Hepatocyte (in vitro differentiated cells): ENCODE measurements at places on chromosomes 13 and 19. TPM values are rescaled to one million over a fixed set of nuclear protein-coding genes. Genes with fewer than 3 reads are reported as not detected.

Gene CERS1
- 4.9 and 5.7 TPM in 2 replicates for polyA plus RNA-seq

- no peak for DNase-seq
These were observed 21.7 kb upstream of the RXFP2 start for GRCh38 chr13:31717583-31717982.

DNA sequence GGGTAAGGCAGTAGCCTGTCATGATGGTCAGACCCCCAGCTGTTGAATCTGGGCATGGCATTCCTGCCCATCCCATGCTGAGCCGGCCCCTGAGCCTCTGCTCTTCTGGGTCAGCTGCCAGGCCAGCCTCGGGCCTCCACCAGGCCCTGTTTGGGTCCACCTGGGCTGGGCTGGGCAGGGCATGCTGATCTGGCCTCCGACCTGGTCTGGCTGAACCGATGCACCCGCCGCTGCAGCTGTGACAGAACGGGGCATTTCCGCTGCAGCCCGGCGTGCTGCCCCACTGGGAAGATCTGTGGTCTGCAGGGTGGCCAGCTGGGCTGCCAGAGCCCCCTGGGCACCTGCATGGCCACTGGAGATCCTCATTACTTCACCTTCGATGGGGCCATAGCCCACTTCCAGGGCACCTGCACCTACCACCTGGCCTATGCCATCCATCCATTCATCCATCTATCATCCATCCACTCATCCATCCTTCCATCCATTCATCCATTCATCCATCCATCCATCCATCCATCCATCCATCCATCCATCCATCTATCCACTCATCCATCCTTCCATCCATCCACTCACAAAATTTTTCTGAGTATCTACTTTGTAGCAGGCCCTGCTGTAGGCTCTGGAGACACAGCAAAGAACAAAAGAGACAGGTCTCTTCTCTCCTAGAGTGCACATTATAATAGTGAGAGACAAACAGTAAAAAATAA lies 21.5 kb upstream of the FXYD3 start:
- no peak for DNase-seq

Gene LRRC4B
- 1.8 and 2.1 TPM in 2 replicates for polyA plus RNA-seq

- peak; percentile 43 for DNase-seq
These were observed 139.9 kb upstream of the PCDH9 start for GRCh38 chr13:67369895-67370660.

DNA sequence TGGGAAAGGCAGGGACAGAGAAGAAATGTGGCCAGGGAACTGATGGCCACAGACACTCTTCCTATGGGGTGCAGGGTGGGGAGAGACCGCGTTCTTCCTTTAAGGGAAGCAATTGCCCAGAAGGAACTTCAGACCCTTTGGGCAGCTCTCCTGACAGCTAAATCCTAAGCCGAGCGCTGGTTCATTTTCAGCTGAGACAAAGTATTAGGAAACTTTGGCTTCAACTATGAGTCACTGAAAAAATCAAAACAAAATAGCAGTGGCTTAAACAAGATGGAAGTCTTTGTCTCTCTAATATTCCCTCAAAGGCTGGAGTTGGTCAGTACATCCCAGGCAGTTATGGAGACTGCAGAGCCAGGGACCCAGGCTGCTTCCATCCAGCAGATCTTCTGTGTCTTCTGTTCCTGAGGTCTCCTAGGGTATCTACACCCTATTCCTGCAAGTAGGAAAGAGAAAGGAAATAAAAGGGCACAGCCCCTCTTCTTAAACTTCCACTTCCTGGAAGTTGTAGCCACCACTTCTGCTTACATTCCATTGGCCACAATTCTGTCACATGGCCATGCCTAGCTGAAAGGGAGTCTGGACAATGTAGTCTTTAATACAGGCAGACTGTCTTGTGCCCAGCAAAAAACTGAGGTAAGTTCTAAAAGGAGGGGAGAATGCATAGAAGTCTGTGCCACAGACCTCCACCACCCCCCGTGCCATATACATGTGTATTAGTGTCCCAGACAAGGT lies 163.5 kb downstream of the KATNAL1 start:
- peak; percentile 21 for DNase-seq

DNA sequence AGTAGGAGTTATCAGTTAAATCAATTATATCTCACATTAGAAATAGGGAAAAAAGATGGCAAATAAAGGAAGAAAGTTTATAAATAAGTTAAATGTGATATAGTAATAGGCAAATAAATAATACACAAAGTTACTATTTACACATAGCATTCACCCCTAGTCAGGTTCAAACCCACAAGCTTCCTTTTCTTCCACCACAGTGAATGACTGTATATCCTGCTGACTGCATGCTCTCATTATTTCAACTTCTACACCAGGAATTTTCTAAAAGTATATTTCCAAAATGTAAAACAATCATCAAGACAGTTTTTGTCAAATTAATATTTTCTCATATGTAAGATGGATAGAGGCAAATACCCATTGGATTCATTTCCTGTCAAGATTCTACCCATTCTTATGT lies 548.6 kb upstream of the SLITRK5 start:
- DNase-seq = no peak

- DNase-seq = no peak
These were observed 221.3 kb upstream of the TRPC4 start for GRCh38 chr13:38090913-38091312.

DNA sequence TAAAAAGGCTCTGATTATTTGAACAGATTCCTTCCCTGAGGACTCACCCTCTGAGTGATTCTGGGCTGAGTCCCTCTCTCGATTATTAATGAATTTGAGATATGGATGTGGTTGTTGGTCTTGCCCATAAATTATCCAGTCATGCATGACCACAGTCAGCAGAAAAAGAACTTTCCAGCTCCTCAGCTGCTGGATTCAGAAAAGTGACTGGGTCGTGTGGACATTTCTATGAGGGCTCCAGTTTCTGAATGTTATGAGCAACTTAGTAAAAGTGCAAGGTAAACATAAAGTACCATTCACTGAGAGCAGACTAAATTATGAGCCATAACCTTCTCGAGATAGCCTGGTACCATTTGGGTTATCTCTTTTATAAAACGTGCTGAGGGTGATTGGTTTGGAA lies 100.1 kb upstream of the CLDN10 start:
- DNase-seq = no peak

- no peak for DNase-seq
These were observed 41.8 kb upstream of the GRTP1 start for GRCh38 chr13:113405481-113406300.

DNA sequence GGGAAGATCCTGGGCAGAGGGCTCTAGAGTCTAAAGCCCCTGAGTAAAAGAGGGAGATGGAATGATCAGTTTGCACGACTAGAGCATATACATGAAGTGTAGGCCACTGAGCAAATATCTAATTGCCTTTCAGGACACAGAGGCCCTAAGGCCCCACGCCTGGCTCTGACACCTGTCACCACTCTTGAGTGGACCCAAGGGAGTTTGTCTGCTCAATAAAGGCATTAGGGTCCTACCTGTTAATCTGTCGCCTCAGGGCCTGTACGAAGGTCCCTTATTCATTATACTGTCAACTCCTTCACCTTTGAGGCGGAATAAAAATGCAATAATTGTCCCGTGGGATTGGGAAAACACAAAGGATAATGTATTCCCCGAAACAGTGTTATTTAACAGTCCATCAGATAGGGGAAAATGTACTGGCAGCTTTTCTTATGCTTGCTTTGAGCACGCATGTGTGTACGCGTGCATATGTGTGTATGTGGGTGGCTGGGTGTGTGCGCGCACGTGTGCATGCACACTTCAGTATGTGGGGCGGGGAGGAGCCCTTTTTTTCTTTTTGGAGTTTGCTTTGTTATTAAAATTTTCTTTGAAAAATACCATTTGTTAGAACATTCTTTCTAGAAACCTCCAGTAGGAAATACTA lies 161.8 kb upstream of the SERP2 start:
- DNase-seq = no peak

Gene CYP2A6
- 0.50 and 1.7 TPM in 2 replicates for polyA plus RNA-seq

GRCh38 chr13:103351035-103351828 lies 285.0 kb upstream of the SLC10A2 start:
- peak; percentile 41 for DNase-seq

Gene ZNF772
- polyA plus RNA-seq = 2.6 and 5.6 TPM in 2 replicates

Gene TEX101
- polyA plus RNA-seq = not detected in 2 replicates

DNA sequence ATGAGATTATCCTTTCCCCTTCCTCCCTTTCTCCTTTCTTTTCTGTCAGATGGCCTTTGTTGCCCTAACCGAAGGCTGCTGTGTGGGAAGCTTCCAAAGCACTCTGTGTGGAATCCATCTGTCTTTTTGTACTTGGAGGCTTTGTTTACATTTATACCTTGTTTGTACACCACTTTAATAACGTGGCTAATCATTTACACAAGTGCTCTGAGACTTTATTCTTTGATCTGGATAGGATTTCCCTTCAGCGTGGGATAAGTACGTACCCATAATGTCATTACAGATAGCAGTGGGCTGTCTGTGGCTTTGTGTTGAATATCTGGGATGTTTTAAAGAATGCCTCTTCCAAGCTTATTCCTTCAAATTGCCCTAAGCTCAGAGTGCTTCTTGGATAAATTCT lies 684.7 kb upstream of the SLITRK5 start:
- no peak for DNase-seq

DNA sequence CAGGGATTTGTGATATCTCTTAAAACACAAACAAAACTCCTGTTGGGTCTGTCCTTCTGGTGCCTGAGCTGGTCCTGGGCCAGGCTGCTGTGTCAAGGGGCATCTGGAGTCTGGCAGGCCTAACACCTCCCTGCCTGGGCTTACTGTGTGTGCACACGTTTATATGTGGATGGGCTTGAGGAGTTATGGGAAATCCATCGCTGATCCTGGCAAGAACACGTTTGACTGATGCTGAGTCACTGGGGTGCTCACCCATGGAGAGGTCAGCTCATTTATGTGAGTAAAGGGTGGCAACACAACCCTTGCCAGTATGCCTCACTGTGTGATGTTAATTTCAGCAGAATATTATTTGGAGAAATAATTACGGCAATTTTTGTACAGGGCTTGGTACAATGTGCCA lies 44.5 kb upstream of the PCDH8 start:
- no peak for DNase-seq

Gene FCER2
- not detected in 2 replicates for polyA plus RNA-seq

- DNase-seq = no peak
These were observed 7.8 kb upstream of the CEACAM5 start for GRCh38 chr19:41700381-41701195.

DNA sequence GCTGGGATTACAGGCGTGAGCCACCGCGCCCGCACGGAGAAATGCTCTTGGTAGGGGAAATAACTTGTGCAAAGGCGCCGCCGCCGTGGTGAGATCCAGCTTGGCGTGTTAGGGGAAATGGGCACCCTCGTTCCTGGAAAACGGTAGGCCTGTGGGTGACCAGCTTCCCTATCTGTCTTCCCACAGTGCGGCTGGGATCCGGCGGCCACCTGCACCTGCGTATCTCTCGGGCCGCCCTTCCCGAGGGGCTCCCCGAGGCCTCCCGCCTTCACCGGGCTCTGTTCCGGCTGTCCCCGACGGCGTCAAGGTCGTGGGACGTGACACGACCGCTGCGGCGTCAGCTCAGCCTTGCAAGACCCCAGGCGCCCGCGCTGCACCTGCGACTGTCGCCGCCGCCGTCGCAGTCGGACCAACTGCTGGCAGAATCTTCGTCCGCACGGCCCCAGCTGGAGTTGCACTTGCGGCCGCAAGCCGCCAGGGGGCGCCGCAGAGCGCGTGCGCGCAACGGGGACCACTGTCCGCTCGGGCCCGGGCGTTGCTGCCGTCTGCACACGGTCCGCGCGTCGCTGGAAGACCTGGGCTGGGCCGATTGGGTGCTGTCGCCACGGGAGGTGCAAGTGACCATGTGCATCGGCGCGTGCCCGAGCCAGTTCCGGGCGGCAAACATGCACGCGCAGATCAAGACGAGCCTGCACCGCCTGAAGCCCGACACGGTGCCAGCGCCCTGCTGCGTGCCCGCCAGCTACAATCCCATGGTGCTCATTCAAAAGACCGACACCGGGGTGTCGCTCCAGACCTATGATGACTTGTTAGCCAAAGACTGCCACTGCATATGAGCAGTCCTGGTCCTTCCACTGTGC lies 2.4 kb downstream of the GDF15 start:
- peak; percentile 80 for DNase-seq

Gene ZNF350
- 3.1 and 5.0 TPM in 2 replicates for polyA plus RNA-seq

DNA sequence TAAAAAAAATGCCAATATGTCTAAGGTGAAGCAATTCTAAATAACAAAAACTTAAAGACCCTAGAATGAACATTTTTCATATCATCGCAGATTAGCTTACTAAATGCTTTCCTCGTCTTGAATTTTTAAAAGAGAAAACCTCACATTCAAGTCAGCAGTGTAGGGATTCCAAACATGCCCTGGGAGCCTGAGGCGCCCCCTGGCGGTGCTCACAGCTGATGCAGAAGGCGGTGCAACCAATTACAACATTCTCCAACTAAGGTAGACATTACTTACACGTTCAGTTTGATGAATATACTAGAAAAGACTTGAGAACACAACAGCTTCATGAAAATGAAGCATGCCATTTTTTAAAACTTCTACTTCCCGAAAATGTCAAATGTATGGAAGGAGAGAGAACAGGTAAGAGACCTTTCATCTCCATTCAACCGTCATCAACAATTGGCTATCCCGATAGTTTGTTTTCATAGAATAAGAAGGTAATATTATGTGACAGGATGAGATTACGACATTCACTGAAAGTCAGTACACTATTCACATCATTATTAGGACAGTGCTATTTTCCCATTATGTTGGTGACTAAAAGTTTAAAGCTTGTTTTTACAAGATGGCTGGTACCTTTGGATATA lies 304.4 kb downstream of the DCLK1 start:
- no peak for DNase-seq

- no peak for DNase-seq
These were observed 19.5 kb upstream of the NDUFS7 start for GRCh38 chr19:1364070-1364704.

DNA sequence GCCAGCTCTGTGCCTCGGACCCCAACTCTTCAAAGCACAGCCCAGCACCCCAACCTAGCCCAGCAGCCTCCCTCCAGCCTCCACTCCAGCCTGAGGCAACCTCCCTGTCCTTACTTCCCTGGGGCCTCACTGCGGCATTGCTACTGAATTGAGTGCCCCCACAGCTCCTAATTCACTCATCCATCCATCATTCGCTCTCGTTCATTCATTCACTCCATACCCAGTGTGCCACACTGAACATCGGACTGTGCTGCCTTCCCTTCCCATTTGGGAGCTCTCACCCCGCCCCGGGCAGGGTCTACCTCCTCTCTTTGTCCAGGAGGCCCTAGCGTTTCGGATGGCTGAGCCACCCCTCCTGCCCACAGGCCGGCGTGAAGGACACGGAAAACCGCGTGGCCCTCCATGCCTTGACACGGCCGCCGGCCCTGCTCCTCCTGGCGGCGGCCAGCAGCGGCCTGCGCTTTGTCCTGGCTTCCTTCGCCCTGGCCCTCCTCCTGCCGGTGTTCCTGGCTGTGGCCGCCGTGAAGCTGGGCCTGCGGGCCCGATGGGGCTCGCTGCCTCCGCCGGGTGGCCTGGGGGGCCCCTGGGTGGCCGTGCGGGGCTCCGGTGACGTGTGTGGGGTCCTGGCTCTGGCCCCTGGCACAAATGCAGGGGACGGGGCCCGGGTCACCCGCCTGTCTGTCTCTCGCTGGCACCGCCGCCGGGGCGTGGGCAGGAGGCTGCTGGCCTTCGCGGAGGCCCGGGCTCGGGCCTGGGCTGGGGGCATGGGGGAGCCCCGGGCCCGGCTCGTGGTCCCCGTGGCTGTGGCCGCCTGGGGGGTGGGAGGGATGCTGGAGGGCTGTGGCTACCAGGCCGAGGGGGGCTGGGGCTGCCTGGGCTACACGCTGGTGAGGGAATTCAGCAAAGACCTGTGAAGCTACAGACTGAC lies 1.3 kb downstream of the NAT14 start:
- DNase-seq = no peak

Gene PLK5
- 0.12 and 0.53 TPM in 2 replicates for polyA plus RNA-seq

Gene APC2
- 0.36 and 0.40 TPM in 2 replicates for polyA plus RNA-seq

Gene S1PR5
- polyA plus RNA-seq = 0.38 and 0.75 TPM in 2 replicates
